ENCODE measurements at places on chromosomes 5 and 9. TPM values are rescaled to one million over a fixed set of nuclear protein-coding genes. Genes with fewer than 3 reads are reported as not detected.
A peak's percentile ranks its signal among the peaks of the same experiment; 100 is the strongest.

The PCDHB3 gene
- total RNA-seq = 15.3 TPM

GRCh38 chr9:114694146-114694545, 12.2 kb upstream of the TEX48 start:
- no peak overlapping the region for H3K4me3 ChIP-seq
- DNase-seq = no peak
- no peak overlapping the region for H3K27ac ChIP-seq
- H3K36me3 ChIP-seq = no peaks in the 10 kb centered on the region

The TLX3 gene
- total RNA-seq = 0.83 TPM

DNA sequence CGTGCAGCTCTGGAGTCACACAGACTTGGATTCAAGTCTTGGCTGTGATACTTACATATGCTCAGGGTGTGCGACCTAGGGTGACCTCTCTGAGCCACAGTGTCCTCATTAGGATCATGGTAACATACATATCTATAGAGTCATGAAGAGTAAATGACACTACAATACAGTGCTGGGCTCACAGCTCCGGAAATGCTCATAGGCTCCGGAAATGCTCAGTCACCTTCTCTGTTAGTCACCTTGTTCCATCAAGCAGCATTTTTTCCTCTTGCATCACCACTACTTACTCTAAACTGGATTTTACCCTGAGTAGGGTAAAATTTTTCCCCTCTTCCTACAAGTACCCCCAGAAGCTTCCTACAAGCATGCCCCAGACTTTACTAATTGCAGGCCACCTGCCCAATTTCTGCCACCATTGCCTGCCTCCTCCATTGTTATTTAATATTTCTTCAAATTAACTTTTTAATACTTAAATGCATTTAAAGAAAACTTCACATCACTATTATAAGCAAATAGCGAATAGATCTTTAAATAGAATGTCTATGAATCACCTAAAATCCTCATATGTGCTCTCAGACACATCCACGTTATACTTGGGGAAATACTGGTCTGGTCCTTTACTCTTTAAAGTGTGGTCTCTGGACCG, 147.6 kb upstream of the SPRY4 start:
- no peaks in the 10 kb centered on the region for H3K36me3 ChIP-seq
- H3K4me1 ChIP-seq = peaks cover 34% of the 10 kb centered on the region
- no peaks in the 10 kb centered on the region for H3K27me3 ChIP-seq
- no peak for DNase-seq

The NFX1 gene
- 29.7 TPM for total RNA-seq

DNA sequence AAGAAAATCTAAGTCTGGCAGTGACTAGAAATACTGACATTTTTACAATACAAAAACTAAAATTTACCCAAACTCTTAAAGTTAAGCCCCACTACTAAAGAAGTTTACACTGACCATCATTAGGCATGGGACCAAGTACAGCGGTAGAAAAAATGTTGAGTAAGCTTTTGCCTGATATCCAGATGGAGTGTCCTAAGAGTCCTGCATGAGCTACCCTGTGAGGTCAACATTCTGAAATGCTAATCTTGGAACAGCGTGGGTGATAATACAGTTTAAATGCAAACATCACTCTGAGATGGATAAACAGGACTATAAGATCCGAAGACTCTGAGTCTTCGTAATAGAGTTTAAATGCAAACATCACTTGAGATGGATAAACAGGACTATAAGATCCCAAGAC, 189.7 kb downstream of the DCP2 start:
- no peaks in the 10 kb centered on the region for H3K27me3 ChIP-seq
- DNase-seq = no peak
- H3K4me3 ChIP-seq = no peak overlapping the region
- peaks cover 18% of the 10 kb centered on the region for H3K4me1 ChIP-seq
- H3K27ac ChIP-seq = no peak overlapping the region

GRCh38 chr5:174378121-174378874, 332.8 kb downstream of the NSG2 start:
- H3K27ac ChIP-seq = no peak overlapping the region
- H3K4me1 ChIP-seq = peaks cover 3% of the 10 kb centered on the region
- no peak overlapping the region for H3K4me3 ChIP-seq
- no peaks in the 10 kb centered on the region for H3K27me3 ChIP-seq

DNA sequence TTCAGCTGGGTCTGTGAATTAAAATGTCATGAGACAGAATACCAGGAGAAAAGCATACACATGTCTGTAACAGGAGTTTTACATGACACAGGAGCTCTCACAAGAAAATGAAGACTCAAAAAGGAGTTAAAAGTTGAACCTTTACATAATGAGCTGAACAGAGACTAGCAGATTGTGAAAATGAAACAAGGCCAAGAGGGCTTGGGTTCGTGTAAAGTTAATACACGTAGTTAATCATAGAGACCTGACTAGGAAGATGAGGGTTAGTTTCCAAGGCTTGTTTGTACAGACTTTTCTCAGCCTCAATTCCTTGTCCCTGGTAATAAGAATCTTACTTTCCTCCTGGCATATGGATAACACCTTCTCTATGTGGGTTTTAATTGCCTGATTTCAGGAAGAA, 1294.0 kb downstream of the MAT2B start:
- no peak overlapping the region for H3K27ac ChIP-seq
- no peak for DNase-seq
- H3K4me1 ChIP-seq = peaks cover 20% of the 10 kb centered on the region
- no peak overlapping the region for H3K4me3 ChIP-seq
- H3K27me3 ChIP-seq = no peaks in the 10 kb centered on the region
- H3K36me3 ChIP-seq = peaks cover 10% of the 10 kb centered on the region

DNA sequence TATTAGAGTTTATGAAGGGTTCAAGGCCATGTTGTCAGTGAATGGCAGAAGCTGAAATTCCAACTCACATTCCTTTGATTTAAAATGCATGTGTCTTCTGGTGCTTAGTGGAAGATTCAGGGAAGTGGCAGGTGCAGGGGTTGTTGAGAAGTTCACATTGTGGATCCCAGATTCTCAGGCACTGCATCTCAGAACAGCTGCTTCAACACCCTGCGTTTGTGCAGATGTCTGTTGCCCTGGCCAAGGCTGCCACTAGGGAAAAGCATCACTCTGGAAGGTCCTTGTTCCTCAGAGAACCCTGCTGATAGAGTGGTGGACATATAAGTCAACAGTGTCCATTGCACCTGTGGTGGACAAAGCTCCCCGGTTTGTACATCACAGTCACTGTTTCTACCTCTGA, 162.7 kb downstream of the PAPPA start:
- no peak for DNase-seq
- no peaks in the 10 kb centered on the region for H3K4me1 ChIP-seq
- H3K27ac ChIP-seq = no peak overlapping the region
- H3K27me3 ChIP-seq = no peaks in the 10 kb centered on the region
- H3K4me3 ChIP-seq = no peak overlapping the region

The HSPB3 gene
- total RNA-seq = not detected

The ZBTB43 gene
- total RNA-seq = 11.8 TPM

- no peaks in the 10 kb centered on the region for H3K36me3 ChIP-seq
- no peak overlapping the region for H3K4me3 ChIP-seq
Observed at GRCh38 chr5:76526950-76527583, 96.1 kb downstream of the F2RL2 start.

The FOXI1 gene
- not detected for total RNA-seq

- no peak overlapping the region for H3K27ac ChIP-seq
- no peak overlapping the region for H3K4me3 ChIP-seq
- no peaks in the 10 kb centered on the region for H3K36me3 ChIP-seq
Observed at GRCh38 chr5:170308686-170309085, 11.1 kb upstream of the LCP2 start.

- 0 out of 2 replicates have a peak overlapping the region, but pooled peaks have one; percentile 24 for H3K27ac ChIP-seq
- H3K4me3 ChIP-seq = no peak overlapping the region
- no peaks in the 10 kb centered on the region for H3K27me3 ChIP-seq
- no peaks in the 10 kb centered on the region for H3K36me3 ChIP-seq
- no peaks in the 10 kb centered on the region for H3K4me1 ChIP-seq
Observed at GRCh38 chr5:81007637-81008027, 47.5 kb downstream of the RASGRF2 start.

- peaks cover 10% of the 10 kb centered on the region for H3K36me3 ChIP-seq
- no peaks in the 10 kb centered on the region for H3K27me3 ChIP-seq
- DNase-seq = no peak
- H3K4me3 ChIP-seq = no peak overlapping the region
- H3K4me1 ChIP-seq = peaks cover 16% of the 10 kb centered on the region
- H3K27ac ChIP-seq = no peak overlapping the region
Observed at GRCh38 chr5:75365740-75366139, 28.7 kb downstream of the HMGCR start.

The SPACA9 gene
- total RNA-seq = 0.78 TPM

DNA sequence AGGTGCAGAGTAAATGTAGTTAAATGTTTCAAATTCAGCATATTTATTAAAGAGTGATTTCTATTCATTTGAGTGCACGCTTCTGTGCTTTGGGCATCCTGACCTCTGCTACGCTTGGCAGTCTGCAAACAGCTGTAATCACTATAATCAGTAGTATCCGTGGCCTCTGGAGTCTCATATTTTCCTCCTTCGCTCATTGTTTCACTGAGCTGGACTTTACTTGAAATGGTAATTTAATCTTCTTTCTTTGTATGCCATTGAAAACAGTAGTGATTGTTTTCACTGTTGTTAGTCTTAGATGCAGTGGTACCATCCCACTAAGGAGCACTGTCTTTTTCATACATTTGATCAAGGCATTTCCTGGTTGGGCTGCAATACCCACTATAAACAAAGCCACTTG, 43.5 kb upstream of the CAVIN4 start:
- H3K4me1 ChIP-seq = no peaks in the 10 kb centered on the region
- H3K27ac ChIP-seq = no peak overlapping the region
- H3K4me3 ChIP-seq = no peak overlapping the region
- H3K27me3 ChIP-seq = no peaks in the 10 kb centered on the region
- DNase-seq = no peak
- H3K36me3 ChIP-seq = peaks cover 3% of the 10 kb centered on the region

DNA sequence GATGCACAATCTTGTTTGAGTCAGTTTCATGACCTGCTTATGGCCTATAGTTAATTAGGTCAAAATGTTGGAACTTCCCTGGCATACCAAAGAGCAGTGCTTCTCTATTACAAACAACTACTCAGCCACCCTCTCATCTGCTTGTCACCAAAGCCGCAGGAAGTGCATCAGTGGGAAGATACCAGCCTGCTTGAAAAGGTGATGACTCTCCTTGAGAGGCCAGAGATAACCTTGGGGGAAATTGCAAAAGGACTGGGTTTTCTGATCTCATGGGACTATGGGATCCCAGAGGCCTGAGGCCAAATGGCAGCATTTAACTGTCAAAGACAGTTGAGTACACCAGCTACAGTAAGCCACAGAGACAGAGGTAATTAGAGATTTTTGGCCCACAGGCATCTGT, 69.9 kb downstream of the C9orf57 start:
- no peaks in the 10 kb centered on the region for H3K27me3 ChIP-seq
- H3K27ac ChIP-seq = no peak overlapping the region
- DNase-seq = no peak
- 0 out of 2 replicates have a peak, but pooled peaks cover 7% of the 10 kb centered on the region for H3K4me1 ChIP-seq
- H3K4me3 ChIP-seq = no peak overlapping the region

- no peak overlapping the region for H3K27ac ChIP-seq
- H3K4me1 ChIP-seq = peaks cover 23% of the 10 kb centered on the region
- no peak overlapping the region for H3K4me3 ChIP-seq
- no peaks in the 10 kb centered on the region for H3K36me3 ChIP-seq
- DNase-seq = peak; percentile 92
Observed at GRCh38 chr9:86287013-86287412, 4.7 kb upstream of the ISCA1 start.

DNA sequence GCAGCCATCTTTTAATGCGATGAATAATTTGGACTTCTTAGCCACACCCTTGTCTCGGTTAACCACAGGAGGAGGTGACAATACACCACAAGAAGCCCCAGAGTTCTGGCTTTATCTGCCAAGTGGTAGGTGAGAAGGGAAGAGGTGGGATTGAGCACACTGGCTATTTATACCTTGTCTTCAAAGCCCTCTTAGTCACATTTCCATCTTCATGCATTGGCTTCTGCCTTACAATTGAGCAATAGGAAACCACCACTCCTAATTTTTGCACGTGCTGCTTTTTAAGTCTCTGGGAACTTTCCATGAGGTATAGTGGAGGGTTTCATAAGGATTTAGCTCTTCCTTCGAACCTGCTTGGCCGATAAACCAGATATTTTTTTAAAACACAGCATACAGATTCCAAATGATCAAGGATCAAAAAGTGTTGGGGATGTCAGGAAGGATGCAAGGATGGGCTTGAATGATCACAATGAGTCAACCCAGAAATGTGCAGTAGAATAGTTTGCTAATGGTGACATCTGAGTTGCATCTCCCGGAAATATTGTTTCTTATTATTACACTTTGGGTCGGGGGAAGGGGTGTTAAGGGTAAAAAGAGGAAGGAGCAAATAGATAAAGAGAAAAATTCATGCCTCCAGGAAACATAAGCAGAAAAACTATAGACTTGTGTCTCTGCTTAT, 25.5 kb downstream of the PLAC8L1 start:
- no peaks in the 10 kb centered on the region for H3K36me3 ChIP-seq
- H3K4me3 ChIP-seq = no peak overlapping the region
- H3K27me3 ChIP-seq = peaks cover 5% of the 10 kb centered on the region
- no peak for DNase-seq

- no peaks in the 10 kb centered on the region for H3K36me3 ChIP-seq
- peaks cover 13% of the 10 kb centered on the region for H3K4me1 ChIP-seq
- peak overlapping the region; percentile 37 for H3K4me3 ChIP-seq
Observed at GRCh38 chr5:132819468-132819867, 6.4 kb downstream of the SOWAHA start.

DNA sequence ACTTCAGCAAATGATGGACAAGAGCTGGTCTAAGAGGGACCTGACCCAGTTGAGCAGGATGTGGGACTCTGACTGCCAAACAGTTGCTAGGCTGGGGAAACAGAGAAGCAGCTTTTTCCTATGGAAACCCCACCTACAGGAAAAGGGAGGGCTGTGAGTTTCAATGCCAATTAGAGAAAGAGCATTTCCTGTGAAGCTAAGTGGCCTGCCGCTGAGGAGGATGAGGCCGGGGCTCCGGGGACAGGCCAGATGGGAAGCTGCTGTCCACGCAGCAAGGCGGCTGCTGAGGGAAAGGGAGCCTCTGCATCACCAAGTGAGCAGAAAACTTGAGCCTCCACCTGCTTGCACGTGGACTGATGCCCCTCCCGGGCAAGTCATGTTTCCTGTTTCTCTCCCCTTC, at the start of gene PCDH12:
PCDH12 (minus strand) TSS at position 90 of the 400 bp plus-strand sequence. CDS start 351 bp downstream, outside the sequence.
- DNase-seq = peak; percentile 42
- no peak within 1 kb of the TSS for H3K4me3 ChIP-seq
- H3K27ac ChIP-seq = no peak within 1 kb of the TSS
- no peaks in the 10 kb centered on the region for H3K36me3 ChIP-seq

DNA sequence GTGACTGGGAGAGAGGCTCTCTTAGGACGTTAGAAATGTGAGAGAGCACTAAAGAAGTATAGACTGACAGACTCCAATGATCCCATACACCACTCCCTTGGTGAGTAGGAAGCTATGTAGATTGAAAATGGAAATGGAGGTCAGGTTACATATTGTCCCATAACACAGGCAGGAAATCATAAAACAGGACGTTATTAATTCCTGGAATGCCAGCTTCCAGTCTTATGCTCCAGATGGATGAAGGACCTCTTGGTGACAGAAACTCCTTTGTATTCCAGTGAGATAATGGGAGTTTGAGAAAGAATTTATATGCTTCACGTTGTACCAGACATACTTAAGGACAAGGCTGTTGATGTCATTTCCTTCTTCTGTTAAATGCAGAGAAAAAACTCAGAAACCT, 338.2 kb upstream of the ITGA1 start:
- no peaks in the 10 kb centered on the region for H3K27me3 ChIP-seq
- DNase-seq = no peak
- no peak overlapping the region for H3K27ac ChIP-seq
- H3K4me3 ChIP-seq = no peak overlapping the region

GRCh38 chr9:3793971-3794383, 268.2 kb upstream of the RFX3 start:
- no peak overlapping the region for H3K27ac ChIP-seq
- H3K27me3 ChIP-seq = no peaks in the 10 kb centered on the region
- peak; percentile 20 for DNase-seq

All from GM23338 (cell line).